ENCODE measurements at places on chromosomes 1 and 21.

DNA sequence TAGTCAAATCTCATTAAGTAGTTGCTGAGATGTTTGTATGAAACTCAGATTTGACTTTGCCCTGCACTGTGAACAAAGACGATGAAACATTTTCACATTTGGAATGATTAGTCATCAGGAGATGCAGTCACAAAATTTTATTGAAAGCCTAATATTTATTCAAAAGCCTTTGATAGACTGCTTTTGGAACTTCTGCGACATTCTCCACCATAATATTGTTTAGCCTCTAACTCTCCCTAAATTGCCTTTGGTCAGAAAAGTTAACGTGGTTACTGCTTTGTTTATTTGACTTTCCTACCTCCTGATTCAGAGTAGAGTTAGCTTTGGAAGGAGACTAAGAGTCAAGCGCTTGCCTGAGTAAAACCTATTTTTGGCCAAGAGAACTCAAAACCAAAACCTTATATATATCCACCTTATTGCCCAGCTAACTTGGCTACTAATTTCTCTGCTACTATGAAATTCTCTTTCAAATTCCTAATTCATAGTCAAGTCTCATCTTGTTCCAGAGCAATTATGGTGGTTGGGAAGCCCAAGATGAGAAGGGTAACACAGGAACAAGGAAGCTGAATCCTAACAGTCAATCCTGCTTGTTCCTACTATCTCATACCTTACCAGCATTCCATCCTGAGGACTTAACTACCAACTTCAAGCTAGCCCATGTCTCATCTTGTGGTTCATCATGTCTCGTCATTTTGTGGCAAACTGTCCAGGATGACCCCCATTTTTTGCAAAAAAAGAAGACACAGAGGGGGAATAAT is 429.6 kb downstream of the USP25 start:
- no peak for DNase-seq

DNA sequence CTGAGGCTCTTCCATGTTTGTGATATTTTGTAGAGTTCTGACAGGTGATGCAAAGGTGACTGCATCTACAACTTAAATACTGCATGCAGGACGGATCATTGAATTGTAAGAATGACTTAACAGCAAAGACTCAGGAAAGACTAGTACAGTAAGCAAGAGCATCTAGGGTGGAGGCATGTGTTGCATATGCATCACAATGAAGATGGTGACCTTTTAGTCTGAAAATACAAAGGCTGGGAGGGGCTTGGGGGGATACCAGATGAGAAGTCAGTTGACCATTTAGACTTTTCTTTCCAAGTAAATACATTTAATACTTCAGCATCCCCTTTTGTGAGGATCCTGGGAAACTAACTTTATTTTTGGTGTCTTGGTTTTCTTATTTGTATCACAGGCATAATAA is 145.5 kb downstream of the NUF2 start:
- DNase-seq = no peak

GRCh38 chr1:34874296-34874952 is 14.9 kb upstream of the SMIM12 start:
- DNase-seq = no peak

DNA sequence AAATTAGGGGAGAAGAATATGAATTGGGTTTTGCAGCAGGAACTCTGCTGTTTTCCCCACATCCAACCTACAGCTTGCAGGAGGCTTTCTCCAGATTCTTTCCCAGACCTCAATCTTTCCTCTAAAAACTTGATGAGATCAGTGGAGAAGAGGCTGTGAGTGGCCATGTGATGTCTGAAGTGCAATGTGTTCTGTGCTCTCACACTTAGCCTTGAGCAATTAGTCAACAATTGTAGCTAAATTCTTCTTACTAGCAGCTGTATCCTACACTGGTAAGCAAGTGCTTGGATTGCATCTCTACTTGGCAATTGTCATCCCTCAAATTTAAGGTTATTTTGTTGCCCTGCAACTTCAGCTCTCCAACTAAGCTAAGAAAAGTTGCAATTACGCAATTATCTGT is 807.3 kb upstream of the RGS18 start:
- DNase-seq = no peak

GRCh38 chr21:44352253-44352860 is 1.1 kb upstream of the TRPM2 start:
- no peak for DNase-seq

DNA sequence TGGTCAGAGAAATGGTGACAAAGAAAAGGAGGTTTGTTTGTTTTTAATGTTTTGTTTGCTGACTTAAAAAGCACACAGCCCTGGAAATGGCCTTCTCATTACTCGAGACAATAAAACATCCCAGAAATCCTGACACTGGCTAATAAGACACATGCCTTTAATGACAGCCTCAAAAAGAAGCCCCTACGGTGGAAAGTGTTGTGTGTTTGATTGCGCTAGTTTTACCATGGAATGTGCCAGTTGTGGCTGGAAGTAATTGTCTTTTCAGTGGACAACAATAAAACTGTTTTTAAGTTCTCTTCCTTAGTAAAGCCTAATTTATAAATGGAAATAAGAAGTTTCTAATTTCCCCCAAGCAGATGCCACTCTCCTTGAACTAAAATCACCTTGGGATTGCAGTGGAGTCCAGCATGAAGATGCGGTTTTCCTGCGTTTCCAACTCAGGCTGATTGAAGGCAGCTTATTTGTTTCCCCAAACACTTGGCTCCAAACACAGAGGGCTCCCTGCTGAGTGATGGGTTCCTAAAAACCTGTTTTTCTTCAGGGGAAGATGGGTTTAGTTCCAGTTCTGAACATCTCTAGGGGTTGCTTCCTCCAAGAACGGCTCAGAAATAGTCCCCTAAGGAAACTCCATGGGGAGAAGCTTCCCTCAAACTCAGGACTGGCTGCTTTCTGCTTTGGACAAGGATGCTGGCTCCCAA is 54.3 kb downstream of the CD247 start:
- no peak for DNase-seq

GRCh38 chr1:205827623-205828022 is 14.6 kb upstream of the SLC41A1 start:
- DNase-seq = no peak

DNA sequence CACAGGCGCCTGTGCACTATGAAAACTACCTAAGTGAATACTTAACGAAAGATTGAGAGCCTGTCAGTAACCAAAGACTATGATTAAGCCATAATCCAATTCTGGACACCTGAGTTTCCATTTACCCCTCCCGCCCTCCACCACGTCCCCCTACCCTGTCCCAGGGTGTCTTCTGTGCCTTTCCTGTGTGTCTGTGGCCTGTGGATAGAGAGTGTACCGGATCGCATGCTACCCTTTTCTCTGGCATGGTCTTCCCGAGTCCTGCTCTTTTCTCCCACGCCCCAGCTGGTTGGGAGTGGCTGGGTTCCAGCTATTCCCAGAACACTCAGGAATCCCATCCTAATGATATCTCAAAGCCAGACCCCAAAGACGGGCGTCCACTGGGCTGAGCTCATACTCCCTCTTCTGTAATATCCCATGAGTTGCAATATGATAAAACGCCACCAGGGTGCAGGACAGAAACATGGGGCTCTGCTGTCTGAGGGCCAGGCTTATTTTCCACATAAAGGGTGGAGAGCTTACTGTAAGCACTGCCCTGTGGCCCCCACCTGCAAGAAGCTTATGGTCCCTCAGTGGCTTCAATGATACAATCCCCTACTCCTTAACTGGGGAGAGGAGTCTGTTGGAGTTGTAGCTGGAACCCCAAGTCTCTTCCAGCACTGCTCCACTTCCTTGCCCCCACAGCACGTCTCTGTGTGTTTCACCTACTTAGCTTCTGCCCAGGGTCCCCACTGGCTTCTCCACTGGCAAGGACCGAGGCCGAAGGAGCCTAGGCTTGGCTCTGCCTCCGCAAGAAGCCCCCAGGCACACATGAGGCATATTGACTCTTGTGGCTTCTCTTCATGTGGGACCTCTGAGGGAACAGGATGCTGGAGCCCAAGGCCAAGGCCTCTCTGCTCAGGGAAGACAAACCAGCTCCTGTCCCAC is 17.6 kb upstream of the ALX3 start:
- DNase-seq = peak; percentile 20

DNA sequence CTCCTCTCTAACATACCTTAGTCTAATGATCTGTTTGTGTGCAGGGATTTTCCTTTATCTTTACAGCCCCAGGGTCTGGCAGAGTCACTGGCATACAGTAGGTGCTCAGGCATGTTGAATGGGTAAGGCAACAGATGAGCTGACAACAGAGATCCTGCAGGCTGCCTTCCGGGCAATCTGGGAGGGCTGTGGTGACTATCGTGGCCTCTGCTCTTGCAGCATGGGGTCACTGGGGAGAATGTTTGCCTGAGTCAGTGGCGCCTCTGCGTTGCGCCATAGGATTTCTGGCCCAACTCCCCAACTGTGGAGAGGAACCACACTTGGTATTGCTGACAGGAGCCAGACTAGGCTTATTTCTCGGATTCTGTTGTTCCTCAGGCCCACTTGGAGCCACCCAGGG is 93.8 kb downstream of the LAMC2 start:
- no peak for DNase-seq

DNA sequence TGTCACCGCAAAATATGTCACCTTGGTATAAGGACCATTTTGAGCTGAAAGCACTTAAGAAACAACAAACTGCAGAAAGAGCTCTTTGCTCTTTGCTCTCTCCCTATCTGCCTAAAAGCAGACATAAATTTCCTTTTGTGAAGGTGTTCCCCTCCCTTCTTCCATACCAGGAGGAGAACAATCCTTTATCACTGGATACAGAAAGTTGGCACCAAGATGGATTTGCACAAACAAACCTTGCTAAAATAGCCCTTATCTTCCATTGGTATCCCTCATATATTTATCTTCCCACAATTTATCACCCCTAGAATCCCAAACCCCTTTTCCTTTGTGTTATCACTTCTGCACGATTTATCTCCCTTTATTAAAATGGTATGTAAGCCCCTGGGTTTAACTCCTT is 51.4 kb downstream of the DPYD start:
- DNase-seq = no peak

DNA sequence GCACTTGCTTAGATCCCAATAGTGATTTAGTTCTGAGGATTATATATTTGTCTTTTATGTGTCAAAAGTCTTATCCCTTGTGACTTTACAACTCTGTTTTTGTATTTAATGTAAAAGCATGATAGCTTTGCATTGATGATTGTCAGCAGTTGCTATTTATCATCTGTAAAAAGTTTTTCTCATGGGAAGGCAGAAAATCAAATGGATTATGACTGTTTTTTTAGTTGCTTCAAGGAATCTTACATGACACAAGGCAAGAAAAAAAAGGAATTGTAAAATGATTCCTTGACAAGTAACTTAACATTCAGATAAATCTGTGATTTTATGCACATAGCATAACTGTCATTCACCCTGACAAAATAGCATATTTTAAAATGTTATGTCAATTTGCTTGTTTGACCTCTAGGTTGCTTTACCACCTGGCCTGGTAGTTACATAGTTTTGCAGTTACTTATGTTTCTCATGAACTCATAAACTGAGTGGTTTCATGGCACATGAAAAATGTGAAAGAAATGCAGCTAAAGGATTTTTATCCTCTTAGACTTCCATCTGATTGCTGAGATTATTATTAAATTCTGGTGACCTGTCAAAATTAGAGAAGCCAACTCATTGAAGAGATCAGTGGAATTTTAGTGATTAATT is 622.6 kb downstream of the ADGRL2 start:
- no peak for DNase-seq

GRCh38 chr1:228095938-228096337 is 7.2 kb downstream of the C1orf35 start:
- DNase-seq = no peak

DNA sequence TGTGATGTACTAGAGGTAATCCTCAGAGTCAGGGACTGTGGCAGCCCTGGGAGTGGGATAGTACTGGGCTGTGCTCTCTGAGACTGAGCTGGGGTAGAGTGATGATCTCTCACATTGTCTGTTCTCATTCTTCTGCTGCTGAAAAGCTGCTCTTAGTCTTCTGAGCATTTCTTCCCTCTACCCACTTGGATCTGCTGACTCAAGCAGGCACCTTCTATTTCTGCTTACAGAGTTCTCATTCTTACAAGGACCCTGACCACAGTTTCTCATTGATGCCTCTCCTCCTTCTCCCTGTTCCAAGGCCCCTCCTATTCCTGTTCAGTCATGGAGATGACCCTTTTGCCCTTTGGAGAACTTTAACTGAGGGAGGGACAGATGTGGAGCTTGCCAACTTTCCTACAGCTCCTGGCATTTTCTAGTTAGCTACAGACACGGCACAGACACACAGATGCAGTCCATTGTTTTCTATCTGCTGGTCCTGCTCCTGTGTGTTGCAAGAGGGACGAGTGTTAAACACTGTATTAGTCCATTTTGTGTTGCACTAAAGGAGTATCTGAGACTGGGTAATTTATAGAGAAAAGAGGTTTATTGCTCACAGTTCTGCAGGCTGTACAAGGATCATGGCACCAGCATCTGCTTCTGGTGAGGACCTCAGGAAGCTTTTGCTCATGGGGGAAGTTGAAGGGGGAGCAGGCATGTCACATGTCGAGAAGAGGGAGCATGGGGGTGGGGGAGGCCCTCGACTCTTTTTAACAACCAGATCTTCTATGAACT is 12.3 kb downstream of the MAPKAPK2 start:
- DNase-seq = no peak
